ENCODE measurements at places on chromosomes 7 and 10. TPM values are rescaled to one million over a fixed set of nuclear protein-coding genes. Genes with fewer than 3 reads are reported as not detected.

- no peak for DNase-seq
Observed at GRCh38 chr7:117837841-117838240, 35.4 kb downstream of the CTTNBP2 start.

GRCh38 chr10:88152728-88153133 is 289.3 kb downstream of the PTEN start:
- DNase-seq = no peak

DNA sequence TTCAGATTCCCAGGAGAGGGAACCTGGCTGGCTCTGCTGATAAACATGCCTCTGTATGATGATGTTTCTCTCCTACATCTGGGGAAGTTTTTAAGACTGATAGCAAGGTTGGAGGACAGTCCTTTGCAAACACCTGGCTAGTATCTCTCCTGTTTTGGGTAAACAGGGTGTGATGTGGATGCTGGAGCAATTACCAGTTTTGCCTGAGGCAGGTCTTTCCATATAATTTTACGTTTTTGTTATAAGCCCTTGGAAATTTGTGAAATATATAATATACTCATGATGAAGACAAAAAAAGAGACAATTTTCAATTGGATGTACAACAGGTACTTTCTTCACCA is 138.6 kb downstream of the ADAM22 start:
- no peak for DNase-seq

Gene SLC37A3
- 13.2 TPM for total RNA-seq

Gene BRAT1
- total RNA-seq = 12.8 TPM

Gene NOD1
- total RNA-seq = 13.2 TPM

GRCh38 chr7:107955394-107955793 is 47.6 kb downstream of the LAMB1 start:
- DNase-seq = no peak

- DNase-seq = no peak
Observed at GRCh38 chr7:92485974-92486373, 8.2 kb upstream of the ERVW-1 start.

GRCh38 chr7:71239586-71240268 is 107.8 kb downstream of the GALNT17 start:
- DNase-seq = no peak

- DNase-seq = no peak
Observed at GRCh38 chr7:134919240-134919641, 67.1 kb upstream of the AGBL3 start.

DNA sequence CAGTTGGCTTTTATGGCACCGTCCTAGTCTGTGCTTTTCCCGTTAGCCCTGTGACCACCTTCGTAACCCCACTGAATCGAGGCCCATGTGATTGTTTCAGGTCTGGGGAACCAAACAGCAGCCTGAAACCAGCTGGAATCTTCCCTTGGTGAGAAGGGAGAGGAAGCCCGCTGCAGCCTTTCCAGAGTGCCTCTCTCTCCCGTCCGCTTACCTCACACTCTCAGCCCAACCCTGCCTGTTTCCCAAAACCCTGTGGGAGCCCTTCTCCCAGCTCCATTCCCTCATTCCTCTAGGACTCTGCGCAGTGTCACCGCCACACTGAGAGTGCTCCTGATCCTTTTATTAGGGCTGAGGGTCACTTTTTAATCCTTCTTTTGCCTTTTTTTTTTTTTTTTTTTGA is 139.6 kb downstream of the WDR37 start:
- peak; percentile 54 for DNase-seq

DNA sequence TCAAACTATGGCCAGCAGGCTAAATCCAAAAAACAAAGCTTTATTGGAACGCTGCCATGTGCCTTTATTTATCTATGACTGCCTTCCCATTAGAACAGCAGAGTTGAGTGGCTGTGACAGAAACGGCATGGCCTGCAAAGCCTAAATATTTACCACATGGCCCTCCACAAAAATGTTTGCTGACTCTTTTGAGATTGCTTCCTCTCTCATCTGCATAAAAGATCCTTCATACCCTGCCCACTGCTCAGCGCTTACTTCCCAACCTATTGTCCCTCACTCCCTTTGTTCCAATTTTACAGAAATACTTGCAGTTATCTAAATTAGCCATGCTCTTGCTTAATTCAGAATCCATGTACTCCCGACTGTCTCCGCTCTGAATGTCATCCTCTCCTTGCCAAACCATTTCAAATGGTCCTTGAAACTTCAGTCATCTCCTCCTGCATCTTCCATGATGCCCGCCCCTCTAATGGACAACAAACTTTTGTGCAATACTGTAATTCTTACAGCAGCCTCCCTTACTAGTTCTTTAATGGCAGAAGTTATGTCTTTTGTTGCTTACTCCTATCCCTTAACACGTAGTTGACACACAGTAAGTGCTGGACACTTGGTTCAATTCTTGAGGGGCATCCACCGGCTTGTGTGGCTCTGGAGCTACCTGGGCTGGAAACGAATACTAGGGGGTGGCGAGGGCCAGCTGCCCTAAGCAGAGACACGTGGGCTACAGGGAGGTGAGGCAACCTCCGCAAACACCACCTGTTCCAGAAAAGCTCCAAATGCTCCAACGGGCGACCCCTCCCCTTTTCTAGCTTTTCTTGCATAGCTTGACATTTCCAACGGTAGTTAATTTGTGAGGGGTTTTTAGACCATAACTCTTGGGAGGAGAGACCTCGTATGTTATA is 832 bp downstream of the XRCC2 start:
- DNase-seq = no peak

GRCh38 chr7:73699370-73700068 is 16.1 kb downstream of the BUD23 start:
- DNase-seq = no peak

Gene INA
- 0.08 TPM for total RNA-seq

GRCh38 chr10:128077155-128077875 is 48.9 kb downstream of the MKI67 start:
- no peak for DNase-seq

DNA sequence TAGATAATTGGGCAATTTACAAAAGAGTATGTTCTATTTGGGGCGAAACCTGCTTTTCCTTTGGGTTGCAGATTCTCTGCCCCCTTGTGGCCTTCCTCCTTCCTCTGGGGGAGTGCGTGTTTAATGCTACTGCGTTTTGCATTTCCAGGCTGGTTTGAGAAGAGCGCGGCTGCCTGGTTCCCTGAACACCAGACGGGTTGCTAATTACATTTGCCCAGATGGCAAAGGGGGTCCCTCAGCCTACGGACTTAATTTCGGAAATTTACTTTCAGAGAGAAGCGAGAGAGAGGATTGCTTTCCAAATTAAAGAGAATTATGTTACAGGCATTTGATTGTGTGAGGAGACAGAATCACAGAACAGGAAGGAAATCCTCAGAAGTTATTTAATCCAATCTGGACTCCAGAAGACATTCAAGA is 91.9 kb upstream of the JAZF1 start:
- DNase-seq = no peak

All from cardiac septum (tissue), 1 donor.